Right renal cortex interstitium (tissue), 3 donors: ENCODE measurements at places on chromosomes 12 and 14. TPM values are rescaled to one million over a fixed set of nuclear protein-coding genes. Genes with fewer than 3 reads are reported as not detected.

Gene MYO1H
- 1.4 TPM for polyA plus RNA-seq

Gene RAB35
- 39.8 TPM for polyA plus RNA-seq

Gene GPR137C
- 6.9 TPM for polyA plus RNA-seq

GRCh38 chr14:69838881-69839416, 40.3 kb upstream of the SMOC1 start:
- no peak for DNase-seq

DNA sequence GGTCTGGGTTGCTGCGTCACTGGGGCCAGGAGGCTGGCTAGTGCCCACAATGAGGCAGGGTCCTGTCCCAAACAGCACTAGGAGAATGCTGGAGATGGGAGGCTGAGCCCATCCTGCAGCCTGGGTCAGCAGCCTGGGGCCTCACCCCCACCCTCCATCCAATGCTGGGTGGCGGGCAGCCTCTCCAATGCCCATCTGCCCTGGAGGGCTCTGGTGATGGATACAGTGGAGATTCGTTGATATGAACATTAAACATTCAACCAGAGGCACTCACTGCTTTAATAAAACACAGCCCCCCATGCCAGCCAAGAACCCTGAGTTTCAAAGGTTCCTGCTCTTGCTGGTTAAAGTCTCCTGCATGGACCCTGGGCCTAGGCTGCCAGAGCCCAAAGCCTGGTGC, 19.5 kb upstream of the HHIPL1 start:
- DNase-seq = no peak

DNA sequence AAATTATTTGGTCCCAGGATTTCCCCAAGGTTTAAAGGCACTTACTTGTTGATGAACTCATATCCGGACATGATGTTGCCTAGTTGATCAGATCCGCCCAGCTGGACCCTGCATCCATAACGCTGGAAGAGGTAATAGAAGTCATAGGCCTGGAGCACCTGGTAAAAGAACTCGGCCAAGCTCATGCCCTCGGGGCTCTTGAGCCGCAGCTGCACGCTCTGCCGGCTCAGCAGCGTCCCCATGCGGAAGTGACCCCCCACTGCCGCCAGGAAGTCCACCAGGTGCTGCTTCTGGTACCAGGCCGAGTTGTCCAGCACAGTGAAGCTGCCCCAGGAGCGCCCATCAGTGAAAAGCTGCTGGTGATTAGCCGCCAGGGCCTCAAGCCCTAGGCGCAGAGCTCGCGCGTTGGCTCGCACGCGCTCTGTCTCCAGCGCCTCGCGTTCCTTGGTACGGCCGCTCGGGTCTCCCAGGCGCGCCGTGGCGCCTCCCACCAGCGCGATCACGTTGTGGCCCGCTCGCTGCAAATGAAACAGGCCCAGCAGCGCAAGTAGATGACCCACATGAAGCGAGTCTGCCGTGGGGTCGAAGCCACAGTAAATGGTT, 545 bp downstream of the YARS2 start:
- peak; percentile 44 for DNase-seq

DNA sequence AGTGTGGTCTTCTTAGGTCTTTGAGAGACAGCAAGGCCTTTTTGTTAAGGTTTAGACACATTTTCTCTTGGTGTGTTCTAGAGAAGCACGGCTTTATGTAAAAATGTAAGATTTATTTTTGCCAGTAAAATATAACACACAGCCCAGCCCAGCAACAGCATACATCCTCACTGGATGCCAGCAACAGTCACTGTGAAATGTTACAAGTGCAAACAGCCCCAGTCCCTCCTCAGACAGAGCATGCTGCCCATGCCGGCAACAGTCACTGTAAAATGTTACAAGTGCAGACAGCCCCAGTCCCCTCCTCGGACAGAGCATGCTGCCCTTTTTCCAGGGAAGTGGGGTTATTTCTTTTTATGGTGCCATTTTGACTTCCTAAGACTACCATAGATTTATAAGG, 207.6 kb downstream of the CHST11 start:
- DNase-seq = no peak

GRCh38 chr12:39372929-39373328, 70.0 kb downstream of the KIF21A start:
- no peak for DNase-seq

DNA sequence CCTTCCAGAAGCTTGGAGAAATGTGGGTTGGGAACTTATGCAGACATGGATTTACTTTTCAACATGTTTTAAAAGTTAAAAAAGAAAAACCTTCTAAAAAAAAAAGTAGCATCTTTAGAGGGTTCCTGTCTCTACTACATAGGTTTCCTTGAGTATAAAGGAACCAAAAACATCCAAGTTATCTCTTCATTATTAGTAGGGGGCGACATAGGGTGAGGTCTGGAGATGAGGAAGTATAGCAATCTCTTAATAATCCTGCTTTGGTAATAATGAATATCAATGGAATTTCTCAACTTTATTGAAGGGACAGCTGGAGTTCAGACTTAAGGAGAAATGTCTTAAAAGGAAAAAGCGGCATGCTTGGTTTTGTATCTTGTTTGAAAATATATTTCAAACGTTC, 6.5 kb upstream of the PLXNC1 start:
- no peak for DNase-seq
